ENCODE measurements at places on chromosomes 12 and 14. TPM values are rescaled to one million over a fixed set of nuclear protein-coding genes. Genes with fewer than 3 reads are reported as not detected.

OAS2 gene
- total RNA-seq: 8.0 TPM

ANKRD33 gene
- total RNA-seq: not detected

OR11H6 gene
- not detected for total RNA-seq

DHH gene
- 0.52 TPM for total RNA-seq

DTX1 gene
- total RNA-seq: 2.4 TPM

TDG gene
- total RNA-seq: 11.2 TPM

ETFBKMT gene
- 7.9 TPM for total RNA-seq

GRCh38 chr12:123900871-123901376 is 71.7 kb downstream of the CCDC92 start:
- no peak for DNase-seq

- DNase-seq: no peak
Measured at GRCh38 chr14:38079268-38079667, 128.4 kb upstream of the SSTR1 start.

- peak; percentile 100 for DNase-seq
Measured at GRCh38 chr14:75258803-75259509, 19.7 kb upstream of the FOS start.

DNA sequence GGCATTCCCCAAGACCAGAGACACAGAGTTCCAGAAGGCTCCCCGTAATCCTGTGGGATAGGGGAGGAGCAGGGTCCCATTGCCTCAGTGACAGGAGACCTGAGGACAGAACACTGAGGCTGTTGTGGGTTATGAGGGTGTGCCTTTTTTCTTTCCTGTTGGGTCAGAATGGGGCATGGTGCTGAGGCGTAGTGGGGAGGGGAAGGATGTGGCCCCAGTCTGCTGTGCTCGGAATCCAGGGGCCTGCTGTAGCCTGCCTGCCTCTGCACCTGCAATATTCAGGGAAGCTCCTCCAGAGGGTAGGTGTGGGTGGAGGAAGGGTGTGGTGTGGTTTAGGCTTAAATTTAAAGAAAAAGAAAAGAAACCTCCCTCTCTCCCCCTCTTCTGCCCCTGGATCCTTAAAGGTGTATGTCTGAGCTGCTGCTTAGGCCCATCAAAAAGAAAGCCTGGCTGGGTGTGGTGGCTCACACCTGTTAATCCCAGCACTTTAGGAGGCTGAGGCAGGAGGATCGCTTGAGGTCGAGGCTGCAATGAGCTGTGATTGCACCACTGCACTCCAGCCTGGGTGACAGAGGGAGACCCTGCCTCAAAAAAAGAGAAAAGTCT is 18.7 kb downstream of the PLEKHG3 start:
- DNase-seq: no peak

- DNase-seq: no peak
Measured at GRCh38 chr14:98074111-98074510, 1197.9 kb downstream of the BCL11B start.

DNA sequence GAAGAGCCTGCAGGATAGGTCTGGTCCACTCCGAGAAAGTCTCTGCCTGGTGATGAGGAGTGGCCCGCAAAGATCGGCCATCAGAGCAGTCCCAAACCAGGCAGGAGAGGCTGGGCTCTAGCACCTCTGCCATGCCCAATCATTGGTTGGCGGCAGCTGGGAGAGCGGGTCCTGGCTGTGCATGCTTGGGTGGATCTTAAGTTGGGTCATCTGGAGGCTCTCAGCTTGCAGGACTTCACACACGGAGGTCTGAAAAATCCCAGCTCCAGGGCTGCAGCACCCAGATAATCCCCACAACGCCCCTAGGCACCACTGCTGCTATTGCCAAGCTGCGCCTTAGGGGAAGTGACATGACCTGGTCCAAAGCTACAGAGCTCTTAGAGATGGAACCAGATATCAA is 766.7 kb upstream of the TBX3 start:
- DNase-seq: no peak

DNA sequence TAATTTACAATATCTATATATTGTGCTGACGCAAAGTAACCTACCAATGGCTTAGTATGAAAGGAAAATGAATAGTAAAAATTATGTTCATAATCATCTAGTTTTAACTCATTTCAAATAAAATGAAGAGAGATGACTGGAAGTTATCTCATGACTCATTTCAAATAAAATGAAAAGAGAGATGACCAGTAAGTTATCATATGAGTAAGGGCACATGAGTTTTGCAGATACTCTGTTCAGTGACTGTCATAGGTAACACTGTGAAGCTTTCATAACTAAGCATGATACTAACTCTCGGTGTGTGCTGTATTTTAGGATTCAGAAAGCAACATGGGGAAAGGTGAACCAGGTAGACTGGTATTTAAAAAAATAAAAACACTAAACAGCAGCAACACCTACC is 364.5 kb upstream of the DIO2 start:
- no peak for DNase-seq

GRCh38 chr12:127334912-127335644 is 931.9 kb upstream of the TMEM132C start:
- no peak for DNase-seq

DNA sequence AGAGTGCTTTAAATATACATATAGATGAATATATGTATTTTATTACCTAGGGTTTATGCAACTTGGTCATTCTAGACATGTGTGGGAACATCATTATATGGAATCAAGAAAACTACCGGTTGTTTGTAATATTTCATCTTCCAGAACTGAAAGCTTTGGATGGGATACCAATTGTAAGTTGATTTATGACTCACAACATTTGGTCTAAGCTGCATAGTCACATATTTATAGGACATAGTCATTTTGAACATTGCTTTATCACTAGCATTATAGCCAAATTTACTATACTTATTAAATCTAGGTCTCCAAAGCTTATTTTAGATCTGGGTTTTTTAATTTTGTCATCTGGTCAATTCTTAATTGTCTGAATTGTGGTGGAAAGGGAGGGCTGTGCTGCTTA is 83.7 kb upstream of the PCNX4 start:
- no peak for DNase-seq

DNA sequence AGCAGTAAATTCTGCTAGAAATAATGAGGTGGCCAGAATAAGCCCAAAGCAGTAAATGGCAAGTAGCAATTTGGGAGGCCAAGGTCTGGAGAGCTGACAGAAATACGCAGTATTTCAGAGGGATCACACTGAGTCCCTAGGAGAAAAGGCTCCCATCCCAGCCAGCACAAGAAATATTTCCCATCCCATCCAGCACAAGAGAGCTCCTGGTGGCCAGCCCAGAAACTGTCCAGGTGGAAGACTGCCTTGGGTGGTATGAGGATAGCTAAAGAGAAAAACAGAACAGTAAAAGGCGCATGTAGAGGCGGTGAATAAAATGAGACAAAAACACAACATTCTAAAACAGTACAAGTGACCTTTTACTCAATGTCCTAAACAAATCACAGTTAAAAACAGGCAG is 120.7 kb downstream of the HECTD4 start:
- DNase-seq: no peak

- no peak for DNase-seq
Measured at GRCh38 chr12:61757831-61758505, 502.2 kb upstream of the USP15 start.

- DNase-seq: peak; percentile 73
Measured at GRCh38 chr14:22837750-22838538, 1.6 kb downstream of the MMP14 start.

GRCh38 chr14:70000601-70001000 is 121.4 kb downstream of the SMOC1 start:
- no peak for DNase-seq

- DNase-seq: no peak
Measured at GRCh38 chr14:89388853-89389252, 28.2 kb downstream of the FOXN3 start.

DNA sequence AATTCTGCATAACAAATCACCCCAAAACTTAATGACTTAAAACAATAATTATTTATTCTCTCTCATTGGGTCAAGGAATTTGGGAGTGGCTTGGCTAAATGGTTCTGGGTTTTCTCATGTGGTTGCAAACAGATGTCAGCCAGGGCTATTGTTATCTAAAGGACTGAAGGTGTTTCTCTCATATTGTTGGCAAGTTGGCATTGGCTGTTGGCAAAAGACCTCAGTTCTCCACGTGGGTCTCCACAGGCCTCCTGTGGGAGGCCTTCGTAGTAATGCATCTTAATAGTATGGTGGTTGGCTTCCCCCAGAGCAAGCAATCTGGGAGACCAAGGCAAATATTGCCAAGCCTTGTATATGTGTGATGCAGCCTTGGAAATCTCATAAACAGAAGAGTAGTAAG is 14.4 kb downstream of the GALNT16 start:
- no peak for DNase-seq
